ENCODE measurements at places on chromosomes 2 and 18. TPM values are rescaled to one million over a fixed set of nuclear protein-coding genes. Genes with fewer than 3 reads are reported as not detected.

DNA sequence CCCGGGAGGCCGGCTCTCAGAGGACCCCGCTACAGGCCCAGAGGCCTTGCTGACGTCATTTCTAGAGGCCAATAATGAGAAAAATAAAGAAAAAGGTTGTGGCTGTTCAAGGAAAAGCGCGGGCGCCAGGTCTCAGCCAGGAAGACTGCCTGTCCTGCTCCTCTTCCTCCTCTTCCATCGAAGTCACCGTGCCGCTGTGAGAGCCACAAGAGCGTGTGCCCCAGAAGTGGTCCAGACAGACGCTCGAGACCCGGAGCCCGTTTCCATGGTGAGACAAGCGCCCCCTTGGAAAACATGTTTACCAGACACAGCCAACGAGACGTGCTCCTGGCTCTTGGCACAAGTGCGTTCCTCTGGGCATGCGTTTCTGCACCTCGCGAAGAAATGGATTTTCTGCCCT, 210.5 kb downstream of the HDAC4 start:
- DNase-seq, result no peak

DNA sequence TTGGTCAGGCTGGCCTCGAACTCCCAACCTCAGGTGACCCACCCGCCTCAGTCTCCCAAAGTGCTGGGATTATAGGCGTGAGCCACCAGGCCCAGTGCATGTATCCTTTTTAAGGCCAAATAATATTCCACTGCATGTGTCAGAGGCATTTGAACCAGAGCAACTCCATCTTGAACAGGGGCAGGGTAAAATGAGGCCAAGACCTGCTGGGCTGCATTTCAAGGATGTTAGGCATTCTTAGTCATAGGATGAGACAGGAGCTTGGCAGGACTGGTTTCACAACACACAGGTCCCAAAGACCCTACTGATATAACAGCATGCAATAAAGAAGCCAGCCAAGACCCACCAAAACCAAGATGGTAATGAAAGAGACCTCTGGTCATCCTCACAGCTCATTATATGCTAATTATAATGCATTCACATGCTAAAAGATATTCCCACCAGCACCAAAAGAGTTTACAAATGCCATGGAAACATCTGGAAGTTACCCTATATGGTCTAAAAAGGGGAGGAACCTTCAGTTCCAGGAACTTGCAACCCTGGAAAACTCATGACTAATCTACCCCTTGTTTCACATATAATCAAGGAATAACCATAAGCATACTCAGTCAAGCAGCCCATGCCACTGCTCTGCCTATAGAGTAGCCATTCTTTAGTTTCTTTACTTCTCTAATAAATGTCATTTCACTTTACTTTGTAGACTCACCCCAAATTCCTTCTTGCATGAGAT, 204.6 kb downstream of the RAB3GAP1 start:
- DNase-seq, result peak; percentile 59

DNA sequence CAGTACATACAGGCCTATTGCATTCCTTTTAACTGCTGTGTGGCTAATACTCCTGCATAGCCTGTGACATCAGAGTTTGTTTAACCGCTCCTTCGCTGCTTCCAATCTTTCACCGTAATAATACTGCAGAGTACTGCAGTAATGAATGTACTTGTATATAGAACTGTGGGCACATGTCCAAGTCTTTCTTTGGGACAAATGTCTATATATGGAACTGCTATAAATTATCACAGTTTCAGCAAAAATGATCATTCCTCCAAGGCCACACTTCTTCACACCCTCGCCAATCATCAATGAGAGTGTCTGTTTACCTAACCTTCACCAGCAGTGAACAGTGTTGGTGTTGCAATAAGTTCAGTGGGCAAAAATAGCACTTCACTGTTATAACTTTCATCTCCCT, 230.4 kb downstream of the SP3 start:
- DNase-seq, result no peak

RBM44 gene
- 0.65 TPM for total RNA-seq

GRCh38 chr18:46001892-46002291, 34.8 kb upstream of the EPG5 start:
- no peak for DNase-seq

GRCh38 chr2:200592406-200593075, 6.7 kb downstream of the AOX1 start:
- DNase-seq, result peak; percentile 57

GRCh38 chr2:74347303-74347702, 4.1 kb upstream of the SLC4A5 start:
- DNase-seq, result no peak

LRRC30 gene
- total RNA-seq, result not detected

DNA sequence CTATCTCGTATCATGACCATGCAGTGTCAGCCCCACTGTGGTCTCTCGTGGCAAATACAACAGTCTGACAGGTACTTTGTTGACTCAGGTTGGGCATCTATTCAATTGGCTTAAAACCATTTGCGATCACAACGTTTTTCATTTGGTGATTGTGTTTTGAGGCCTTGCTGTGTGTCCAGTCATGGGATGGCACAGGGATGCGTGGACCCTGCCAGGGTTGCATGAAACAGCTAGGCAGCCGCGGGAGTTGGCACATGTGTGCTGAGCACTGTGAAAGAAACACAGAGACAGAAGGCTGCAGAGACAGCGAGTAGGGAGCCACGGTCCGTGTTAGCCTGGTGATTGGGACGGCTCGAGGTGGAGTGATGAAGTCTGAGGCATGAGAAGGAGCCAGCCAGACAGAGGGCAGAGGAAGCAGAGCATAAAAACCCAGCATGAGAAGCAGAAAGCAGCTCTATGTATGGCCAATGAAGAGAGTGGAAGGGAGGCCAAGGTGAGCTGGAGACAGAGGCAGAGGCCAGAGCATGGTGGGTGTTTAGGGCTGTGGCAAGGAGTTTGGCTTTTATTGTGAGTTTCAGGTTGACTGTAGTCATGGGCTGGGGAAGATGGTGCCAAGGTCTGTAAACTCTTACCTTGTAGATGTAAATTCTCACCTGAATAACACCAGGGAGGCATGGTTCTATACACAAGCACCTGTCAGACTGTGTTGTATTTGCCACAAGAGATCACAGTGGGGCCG, 31.8 kb upstream of the IL1R1 start:
- no peak for DNase-seq

KANSL1L gene
- 28.2 TPM for total RNA-seq

DNA sequence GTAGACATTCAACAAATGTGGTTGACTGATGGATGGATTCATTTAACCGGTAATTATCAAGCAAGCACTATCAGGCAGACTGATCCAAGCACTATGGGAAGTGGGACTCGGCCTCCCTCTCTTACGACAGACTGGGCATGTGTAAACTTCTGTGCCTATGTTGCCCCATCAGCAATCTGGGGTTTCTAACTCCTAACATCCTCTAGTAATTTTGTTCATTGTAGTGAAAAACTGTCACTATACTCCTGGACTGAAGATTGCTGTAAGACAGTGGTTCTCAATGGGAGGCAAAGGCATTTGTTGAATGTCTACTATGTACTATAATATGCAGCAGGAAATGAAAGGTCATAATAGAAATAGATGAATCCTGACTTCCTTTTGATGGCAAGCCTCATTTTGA, 51.2 kb upstream of the CREB1 start:
- DNase-seq, result no peak

- no peak for DNase-seq
Observed at GRCh38 chr2:236592821-236593220, 23.2 kb downstream of the ACKR3 start.

CPS1 gene
- total RNA-seq, result 35.7 TPM

DNA sequence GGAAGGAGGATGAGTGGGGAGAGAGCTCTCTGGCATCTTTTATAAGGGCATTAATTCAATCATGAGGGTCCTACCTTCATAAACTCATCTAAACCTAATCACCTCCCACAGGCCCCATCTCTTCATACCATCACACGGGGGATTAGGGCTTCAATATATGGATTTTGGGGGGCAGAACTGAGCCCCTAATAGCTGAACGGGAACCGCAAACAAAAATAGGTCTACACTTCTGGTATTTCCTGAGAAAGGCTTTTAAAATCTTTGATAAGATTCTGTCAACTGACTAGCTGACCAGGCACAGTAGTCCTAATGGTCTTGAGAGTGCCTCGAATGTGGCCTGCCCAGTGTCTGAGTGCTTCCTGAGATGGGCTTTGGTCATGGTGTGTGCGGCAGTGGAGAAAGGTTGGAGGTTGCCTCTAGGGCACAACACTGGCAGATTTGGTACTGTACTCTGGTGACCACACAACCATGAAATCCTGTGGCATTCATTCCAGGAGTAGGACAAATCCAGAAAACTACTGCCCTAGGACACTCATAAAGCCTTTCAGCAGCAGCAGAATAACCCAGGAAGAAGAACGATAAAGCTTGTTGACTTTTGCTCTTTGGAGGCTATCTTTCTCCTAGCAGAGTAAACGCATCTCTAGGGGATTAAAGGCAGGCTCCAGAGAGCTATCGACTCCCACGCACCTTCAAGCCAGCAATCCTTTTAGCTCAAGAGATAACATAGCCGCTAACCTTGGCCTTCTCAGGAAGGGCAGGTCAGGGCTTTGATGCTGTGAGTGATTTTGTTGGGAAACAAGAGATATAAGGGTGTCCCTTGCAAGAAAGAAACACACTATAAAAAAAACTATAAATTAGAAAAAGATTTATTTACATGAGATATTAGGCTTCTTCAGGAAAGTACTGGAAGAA, 12.3 kb upstream of the APOB start:
- no peak for DNase-seq

GRCh38 chr2:8239531-8240088, 442.2 kb upstream of the ID2 start:
- DNase-seq, result no peak

DNA sequence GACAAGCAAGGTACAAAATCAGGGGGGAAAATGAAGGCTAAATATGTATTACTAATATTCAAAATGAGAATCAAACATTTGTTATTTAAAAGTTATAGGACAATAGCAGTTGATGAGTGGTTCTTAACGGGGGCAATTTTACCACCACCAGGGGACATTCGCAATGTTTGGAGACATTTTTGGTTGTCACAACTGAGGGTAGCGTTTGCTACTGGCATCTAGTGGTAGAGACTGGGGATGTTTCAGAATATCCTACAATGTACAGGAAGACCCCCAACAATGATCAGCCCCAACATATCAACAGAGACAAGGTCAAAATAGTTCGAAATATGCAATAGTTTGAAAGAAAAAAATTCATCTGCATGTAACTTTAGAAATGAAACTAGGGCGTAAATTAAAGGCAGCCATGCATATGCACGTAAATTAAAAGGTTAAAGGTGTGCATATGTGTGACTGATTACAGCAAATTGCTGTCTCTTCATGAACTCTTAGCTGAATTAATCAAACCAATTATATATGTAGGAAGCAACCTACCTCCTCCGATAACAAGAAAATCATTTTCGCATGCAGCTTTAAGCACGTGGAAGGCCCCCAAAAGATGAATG, 61.2 kb upstream of the CUL3 start:
- DNase-seq, result peak; percentile 25

IL37 gene
- total RNA-seq, result not detected

ACAA2 gene
- total RNA-seq, result 80.1 TPM

Data from fibroblast of the aortic adventitia (primary cell).